ENCODE measurements at places on chromosomes 1 and 21.

- DNase-seq = no peak
Observed at GRCh38 chr1:90475631-90476030, 241.5 kb downstream of the BARHL2 start.

GRCh38 chr1:25342846-25343245, 4.7 kb downstream of the TMEM50A start:
- no peak for DNase-seq

DNA sequence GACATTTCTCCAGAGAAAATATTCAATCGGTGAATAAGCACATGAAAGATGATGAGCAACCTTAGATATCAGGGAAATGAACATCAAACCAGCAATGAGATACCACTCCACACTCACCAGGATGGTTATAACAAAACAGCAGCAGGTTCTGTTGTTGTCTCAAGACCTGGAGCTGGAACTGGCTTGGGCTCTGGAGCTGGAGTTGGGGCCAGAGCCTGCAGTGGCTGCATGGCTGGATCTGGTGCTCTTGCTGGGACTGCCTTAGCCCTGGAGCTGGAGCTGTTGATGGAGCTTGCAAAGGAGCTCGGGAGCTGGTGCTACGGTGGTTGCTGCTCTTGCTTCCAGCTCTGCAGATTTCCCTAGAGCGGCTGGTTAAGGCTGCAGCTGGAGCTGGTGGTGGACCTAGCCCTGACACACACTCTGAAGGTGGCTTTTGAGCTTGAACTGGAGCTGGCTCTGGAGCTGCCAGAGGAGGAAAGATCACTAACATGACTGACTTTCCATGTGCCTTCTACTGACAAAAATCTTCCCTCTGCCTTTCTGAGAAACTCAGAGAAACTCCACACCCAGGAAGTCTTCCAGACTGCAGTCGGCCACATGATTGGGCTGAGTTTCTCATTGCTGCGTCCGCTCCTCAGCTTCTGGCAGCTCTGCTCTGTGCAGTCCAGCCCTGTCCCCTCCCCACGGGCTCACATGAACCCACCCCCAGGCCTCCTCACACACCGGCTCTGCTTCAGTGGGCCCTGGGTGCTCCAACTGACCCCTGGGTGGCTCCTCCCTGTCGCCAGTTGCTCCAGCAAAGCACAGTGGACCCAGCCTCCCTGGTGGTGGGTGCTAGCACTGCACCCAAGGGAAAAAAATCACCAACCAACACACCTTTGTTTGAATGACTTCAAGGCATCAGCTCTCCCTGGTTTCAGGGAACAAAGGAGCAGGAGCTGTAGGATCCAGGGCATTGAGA, 139.1 kb upstream of the FMN2 start:
- no peak for DNase-seq

DNA sequence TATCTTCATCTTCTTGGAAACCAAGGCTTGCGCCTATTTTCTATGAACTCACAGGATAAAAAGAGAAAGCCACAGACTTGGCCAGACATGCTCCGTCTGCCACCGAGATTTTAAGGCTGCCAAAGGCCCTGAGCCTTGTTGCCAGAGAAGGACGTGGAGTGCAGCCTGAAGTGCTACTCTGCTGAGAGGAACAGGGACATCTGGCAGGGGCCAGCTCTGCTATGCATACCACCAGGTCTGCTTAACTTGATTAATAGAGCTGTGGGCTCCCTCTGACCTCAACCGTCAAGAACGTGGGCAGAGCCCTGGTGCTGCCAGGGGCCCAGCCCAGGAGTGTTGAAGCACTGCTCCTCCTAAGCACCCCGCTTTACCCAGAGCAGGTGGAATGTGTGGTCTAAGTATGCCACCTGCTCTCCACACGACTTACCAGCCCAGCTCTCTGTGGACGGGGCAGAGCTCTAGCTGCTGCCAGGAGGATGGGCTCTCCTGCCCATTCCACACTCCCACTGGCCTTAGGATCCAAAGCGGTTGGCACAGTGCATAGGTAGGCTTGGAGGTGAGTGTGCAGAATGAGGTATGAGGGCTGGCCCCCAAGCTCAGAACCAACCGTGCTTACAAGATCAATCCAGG, 10.6 kb downstream of the HCRTR1 start:
- DNase-seq = no peak

- no peak for DNase-seq
Observed at GRCh38 chr1:107940017-107940577, 24.9 kb downstream of the VAV3 start.

- no peak for DNase-seq
Observed at GRCh38 chr1:23423415-23424292, 894 bp downstream of the TCEA3 start.

DNA sequence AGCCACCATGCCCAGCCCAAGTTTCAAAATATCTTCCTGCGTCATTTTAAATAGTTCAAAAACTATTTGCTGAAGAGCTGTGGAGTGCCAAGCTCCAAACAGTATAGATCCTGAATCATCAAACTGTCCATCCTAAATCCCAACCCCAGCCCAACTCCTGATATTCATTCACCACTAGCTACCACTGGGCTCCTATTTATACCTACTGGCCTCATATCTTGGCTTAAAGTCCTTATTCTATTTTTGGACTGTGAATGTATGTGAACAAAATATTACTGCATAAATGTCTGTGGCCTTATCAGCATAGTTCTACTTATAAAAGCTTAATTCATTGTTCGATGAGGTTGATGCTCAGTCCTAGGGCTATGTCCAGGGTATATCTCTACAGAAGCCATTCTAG, 5.2 kb upstream of the SCAMP3 start:
- no peak for DNase-seq

- DNase-seq = no peak
Observed at GRCh38 chr1:98898940-98899339, 105.7 kb downstream of the PLPPR5 start.

DNA sequence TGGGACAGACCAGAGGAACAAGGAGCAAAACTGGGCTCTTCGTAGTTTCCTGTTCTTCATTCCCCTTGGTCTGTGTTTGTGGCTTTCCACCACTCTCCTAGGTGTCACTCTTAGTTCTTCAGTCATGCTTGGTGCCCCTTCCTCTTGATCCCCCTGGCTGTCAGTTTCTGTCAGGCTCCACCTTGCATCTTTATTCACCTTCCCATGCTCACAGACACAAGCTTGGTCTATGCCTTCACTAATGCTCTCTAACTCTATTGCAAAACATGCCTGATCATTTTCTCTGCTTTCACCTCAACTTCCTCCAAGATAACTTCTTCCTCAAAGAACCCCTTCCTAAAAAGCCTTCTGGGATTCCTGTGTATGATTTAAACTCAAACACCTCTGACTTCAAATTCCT, 122.9 kb downstream of the GLUL start:
- no peak for DNase-seq

GRCh38 chr1:113142791-113143190, 69.8 kb downstream of the LRIG2 start:
- no peak for DNase-seq

Measured in RWPE2 (cell line).